NCI-H2171 (cell line): ENCODE measurements at places on chromosomes 7 and 10.
A peak's percentile ranks its signal among the peaks of the same experiment; 100 is the strongest.

GRCh38 chr7:28661826-28662595 is 249.7 kb downstream of the CREB5 start:
- no peak for DNase-seq

GRCh38 chr7:50207251-50207564 is 97.3 kb upstream of the IKZF1 start:
- DNase-seq = no peak

GRCh38 chr7:40437936-40438634 is 303.3 kb downstream of the SUGCT start:
- no peak for DNase-seq

DNA sequence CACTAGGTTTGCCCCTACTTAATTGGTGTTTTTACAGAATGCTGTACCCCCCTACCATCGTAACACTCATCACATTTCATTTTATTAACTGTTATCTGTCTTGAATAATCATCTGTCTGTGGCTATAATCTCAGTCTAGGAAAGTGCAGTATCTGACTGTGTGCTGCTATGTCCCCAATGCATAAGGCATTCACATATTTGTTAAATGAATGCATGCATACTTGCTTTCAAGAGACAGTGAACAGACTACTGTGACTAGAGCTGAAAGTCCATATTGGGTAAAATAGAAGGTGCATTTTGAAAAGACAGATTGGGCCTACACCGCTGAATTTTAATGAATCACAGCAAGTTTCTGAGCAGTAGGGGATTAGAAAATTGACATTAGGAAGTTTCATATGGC is 112.3 kb downstream of the ARHGAP12 start:
- no peak for DNase-seq

GRCh38 chr7:43781726-43782607 is 23.5 kb downstream of the BLVRA start:
- no peak for DNase-seq

DNA sequence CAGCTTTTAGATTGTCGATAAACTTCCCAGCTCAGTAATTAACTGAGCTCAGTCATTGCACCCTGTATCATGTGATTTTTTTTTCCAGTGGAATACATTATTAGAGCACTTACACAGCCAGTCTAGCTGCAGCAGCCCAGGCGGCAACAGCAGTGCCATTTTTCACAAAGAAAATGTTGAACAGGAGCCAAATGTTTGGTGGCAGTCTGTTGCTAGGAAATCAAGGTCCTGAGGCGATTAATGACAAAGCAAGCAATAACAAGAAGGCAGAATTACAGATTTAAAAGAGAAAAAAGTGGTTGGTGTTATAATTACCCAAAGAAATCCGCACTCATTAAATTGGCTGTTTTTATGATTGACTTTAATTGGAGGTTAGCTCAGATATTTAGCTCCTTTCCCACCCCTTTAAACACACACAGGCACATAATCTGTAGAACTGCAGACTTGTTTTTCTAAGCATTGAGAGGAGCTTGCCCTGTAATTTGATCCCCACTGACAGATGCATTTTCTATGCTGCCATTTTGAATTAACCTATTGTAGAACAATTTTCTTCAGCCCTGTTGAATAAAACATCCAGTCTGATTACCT is 267.4 kb downstream of the ADK start:
- DNase-seq = peak; percentile 82

DNA sequence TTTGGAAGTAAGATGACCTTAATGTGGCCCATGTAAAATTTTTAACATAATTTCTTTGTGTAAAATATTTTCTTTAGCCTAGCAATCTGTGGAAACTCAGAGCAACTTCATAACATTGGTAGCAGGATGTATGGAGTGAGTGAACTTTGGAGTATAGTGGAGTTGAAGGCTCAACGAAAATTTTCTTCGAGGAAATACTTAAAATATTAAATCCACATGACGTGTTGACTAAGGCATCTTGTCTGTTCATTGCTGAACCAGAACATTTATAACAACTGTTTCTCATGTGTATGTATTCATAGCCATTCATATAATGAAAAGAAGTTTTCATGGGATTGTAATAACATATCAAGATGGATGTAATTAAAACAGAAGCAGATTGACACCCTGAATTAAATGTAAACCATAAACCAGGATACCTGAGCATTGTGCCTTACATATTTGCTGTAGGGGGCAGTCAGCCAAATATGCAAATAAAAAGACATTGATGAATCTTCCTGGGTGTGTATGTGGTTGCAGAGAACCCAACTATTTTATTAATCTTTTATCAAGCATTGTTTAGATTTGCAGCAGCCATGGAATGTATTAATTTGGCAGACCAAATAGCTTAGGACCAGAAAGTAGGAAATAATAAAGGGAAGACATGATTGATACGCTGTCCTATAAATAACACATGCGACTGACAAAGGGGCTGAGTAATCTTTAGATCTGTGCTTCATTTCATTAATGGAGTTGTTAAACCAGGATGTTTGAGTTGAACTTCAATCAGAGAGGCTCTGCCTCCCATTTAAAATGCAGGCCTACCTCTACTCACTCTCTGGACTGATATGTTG is 11.5 kb downstream of the AUTS2 start:
- no peak for DNase-seq

GRCh38 chr7:3569643-3570042 is 268.6 kb downstream of the SDK1 start:
- no peak for DNase-seq

GRCh38 chr10:113337142-113337541 is 215.7 kb upstream of the HABP2 start:
- no peak for DNase-seq

DNA sequence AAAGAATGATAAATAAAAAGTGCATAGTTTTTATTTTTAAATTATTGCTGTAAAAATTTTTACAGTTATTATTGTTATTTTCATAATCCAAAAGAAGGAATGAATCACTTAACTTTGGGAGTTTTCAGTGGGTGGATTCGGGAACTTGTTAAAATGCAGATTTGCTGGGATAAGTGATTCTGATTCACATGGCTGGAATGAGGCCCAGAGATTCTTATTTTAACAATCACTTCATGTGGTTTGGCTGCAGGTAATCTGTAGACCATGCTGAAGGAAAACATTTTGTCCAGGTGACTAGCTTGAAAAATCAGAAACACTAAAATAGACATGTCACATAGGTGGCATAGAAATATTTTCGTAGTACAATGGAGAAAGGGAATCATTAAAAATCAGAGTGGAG is 13.9 kb downstream of the CROT start:
- DNase-seq = no peak

- DNase-seq = no peak
These were observed 44.9 kb downstream of the IL6 start for GRCh38 chr7:22771872-22772228.

DNA sequence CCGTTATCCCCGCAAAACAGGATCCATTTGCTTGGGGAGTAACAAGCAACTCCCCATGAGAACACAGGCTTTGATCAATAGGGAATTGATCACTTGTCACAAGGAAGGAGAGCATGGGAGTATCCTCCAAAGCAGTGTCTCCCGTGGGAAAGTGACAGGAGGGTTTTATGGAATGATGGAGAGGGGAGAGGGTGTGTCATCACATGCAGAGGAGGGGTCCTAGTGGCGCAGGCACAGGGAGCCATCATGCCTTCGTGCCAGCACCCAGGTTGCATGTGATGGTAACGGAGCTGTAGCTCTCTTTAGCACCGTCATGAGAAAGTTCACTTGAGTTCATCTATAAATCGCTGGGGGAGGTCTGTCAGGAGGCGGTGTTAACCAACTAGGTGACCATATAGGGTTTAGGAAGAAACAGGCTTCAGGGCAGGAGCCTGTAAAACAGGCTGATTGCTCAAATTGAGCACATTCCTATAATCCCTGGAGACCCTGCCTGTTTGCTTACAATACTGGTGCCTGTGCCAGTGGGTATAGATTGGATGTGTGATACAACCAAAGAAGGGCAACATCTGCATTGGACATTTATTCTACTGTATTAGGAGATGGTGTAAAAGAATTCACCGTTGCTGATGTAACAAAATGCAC is 428.5 kb downstream of the GALNT17 start:
- DNase-seq = no peak

GRCh38 chr7:41969561-41970105 is 266.7 kb upstream of the INHBA start:
- no peak for DNase-seq

DNA sequence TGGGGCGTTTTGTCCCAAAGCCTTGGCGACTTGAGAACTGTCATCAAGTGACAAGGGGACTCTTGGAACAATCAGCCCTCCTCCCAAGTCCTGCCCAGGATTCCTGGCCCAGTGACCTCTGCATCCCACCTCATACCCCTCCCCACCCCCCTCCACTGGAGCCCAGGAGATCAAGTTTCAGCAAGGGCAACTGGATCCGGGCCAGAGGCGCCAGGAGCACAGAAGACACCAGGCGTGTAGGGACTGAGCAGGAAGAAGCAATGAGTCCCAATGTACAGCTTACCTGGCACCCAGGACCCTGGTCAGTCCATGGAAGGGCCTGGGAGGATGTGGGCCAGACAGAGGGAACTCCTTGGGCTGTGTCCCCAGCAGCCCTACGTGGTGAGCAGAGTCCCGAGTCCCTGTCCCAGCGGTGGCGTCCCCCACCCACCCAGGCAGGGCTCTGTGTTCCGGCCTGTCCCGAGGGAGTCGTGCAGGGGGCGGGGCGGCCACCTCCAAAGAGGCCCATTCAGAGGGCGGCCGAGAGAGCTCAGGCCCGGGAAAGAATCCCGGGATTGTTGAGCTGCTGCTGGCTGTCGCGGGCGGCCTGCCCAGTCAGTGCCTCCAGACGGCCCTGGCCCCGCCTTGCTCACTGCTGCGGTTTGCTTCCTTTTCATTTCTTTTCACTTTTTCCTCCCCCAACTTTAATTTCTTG is 254.1 kb downstream of the TNS3 start:
- DNase-seq = peak; percentile 44

GRCh38 chr10:129642427-129642826 is 175.4 kb downstream of the MGMT start:
- no peak for DNase-seq

DNA sequence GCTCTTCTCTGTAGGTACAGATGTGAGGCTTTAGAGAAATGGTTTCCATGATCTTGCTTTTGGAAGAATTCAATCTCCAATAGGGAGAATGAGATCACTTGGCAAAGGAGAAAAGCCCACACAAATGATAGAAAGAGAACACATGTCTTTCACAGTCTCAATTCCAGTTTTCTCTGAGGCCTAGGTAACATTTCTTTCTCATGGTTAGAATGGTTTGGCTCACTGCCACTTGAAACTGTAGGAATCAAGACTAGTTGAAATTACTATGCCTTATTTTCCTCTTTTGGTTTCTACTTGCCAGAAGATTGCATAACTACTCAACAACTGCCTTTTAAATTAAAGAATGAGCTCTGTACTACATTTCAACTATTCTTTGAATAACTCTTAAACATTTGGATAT is 276.5 kb upstream of the TEX47 start:
- no peak for DNase-seq

DNA sequence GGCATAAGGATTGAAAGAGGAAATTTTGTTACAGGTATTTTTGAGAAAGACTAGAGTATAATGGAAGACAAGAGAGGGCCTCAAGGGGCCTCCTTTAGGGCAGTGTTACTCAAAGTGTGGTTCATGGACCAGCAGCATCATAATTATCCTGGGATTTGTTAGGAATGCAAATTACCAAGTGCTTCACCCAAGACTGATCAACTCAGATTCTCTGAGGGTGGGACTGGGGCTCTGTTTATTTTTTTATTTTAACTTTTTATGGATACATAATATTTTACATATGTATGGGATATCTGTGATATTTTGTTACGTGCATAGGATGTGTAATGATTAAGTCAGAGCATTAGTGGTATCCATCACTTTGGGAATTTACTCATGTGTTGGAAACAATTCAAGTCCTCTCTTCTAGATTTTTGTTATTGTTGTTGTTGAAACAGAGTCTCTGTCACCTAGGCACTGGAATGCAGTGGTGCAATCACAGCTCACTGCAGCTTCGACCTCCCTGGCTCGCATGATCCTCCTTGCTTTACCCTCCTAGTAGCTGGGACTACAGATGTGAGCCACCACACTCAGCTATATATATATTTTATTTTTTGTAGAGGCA is 2.2 kb upstream of the KCTD7 start:
- no peak for DNase-seq

- DNase-seq = no peak
These were observed 437.5 kb downstream of the PLXNA4 start for GRCh38 chr7:132138817-132139216.

DNA sequence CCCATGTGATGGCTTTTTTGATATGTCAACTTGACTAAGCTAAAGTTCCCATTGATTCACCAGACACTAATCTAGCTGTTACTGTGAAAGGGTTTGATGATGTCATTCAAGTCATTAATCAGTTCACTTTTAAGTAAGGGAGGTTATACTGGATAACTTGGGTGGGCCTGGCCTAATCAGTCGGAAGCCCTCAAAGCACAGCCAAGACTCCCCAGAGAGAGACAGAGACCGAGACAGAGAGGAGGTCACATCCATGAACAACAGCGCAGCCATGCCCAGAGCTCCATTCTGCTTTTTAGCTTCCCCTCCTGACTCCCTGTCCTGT is 103.4 kb downstream of the TRIL start:
- DNase-seq = no peak

DNA sequence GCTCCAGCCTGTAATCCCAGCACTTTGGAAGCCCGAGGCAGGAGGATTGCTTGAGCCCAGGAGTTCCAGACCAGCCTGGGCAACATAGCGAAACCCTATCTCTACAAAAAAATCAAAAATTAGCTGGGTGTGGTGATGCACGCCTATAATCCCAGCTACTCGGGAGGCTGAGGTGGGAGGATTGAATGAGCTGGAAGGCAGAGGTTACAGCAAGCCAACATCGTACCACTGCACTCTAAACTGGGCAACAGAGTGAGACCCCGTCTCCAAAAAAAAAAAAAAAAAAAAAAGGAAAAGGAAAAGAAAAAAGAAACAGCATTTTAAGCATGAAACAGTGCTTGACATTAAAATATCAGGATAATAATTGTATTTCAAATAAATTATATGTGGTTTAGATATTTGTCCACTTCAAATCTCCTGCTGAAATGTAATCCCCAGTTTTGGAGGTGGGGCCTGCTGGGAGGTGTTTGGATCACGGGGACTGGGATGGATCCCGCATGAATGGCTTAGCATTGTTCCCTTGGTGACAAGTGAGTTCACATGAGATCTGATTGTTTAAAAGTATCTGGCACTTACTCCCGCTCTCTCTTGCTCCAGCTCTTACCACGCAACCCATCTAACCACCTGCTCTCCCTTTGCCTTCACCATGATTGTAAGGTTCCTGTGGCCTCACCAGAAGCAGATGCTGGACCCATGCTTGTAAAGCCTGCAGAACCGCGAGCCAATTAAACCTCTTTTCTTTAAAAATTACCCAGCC is 103.4 kb downstream of the SRPK2 start:
- no peak for DNase-seq

DNA sequence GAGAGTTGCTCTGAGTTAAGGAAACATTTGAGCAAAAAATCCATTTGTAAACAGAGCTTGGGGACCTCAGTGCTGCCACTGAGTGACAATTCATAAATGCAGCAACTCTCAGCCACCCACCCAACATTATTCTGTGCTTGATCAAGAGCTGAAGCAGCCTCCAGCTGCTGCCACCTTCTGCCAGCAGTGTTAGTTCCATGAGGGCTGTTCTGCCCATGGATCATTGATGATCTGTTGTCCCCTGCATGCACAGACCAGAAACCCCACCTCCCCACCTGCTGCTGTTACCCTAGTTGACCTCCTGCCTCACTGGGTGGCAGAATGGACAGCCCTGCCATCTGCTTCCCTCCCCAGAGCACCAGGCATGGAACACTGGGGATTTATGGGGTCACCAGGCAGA is 305.4 kb downstream of the KCNMA1 start:
- DNase-seq = peak; percentile 74
